ENCODE measurements at places on chromosomes 1 and 21.

- DNase-seq = no peak
These were observed 133.9 kb upstream of the DNAH14 start for GRCh38 chr1:224795591-224795990.

- DNase-seq = no peak
These were observed 12.6 kb downstream of the VN1R5 start for GRCh38 chr1:247268390-247269045.

- no peak for DNase-seq
These were observed 284.0 kb downstream of the RPS6KC1 start for GRCh38 chr1:213335084-213335483.

DNA sequence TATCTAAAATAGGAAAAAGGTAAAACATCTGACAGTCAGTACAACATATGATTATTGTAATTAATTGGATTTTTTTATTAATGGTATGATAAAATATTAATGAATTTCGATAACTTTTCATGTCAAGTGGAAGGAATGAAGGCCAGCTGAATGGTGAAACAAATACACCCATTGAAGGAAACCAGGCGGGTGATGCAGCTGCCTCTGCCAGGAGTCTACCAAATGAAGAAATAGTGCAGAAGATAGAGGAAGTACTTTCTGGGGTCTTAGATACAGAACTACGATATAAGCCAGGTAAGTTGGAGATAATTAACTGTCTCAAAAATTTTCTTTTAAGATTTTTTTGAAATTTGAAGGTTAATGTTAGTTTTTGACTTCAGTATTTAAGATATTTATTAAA is 3.2 kb downstream of the SON start:
- no peak for DNase-seq

GRCh38 chr21:26819740-26820324 is 25.4 kb downstream of the ADAMTS1 start:
- DNase-seq = no peak

GRCh38 chr1:158095737-158096335 is 84.9 kb upstream of the CD1D start:
- DNase-seq = no peak
